SW 1271 (cell line): ENCODE measurements at places on chromosomes 5 and 9.

DNA sequence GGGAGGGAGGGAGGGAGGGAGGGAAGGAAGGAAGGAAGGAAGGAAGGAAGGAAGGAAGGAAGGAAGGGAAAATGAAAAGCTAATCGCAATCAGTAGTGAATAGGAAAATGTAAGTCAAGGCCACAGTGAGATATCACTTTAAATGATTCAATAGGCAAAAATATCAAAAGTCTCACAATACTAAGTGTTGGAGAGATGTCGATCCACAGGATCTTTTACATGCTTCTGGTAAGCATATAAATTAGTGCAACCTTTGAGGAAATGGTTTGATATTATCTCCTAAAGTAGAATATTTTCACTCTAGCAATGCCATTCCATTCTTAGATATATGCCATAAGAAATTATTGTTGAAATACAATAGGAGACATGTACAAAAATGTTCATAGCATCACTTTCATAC is 58.4 kb downstream of the FRMD3 start:
- no peak for DNase-seq

GRCh38 chr9:33840381-33840780 is 23.4 kb downstream of the UBE2R2 start:
- DNase-seq, result no peak

- DNase-seq, result no peak
Observed at GRCh38 chr5:71899865-71900342, 180.8 kb downstream of the CARTPT start.

DNA sequence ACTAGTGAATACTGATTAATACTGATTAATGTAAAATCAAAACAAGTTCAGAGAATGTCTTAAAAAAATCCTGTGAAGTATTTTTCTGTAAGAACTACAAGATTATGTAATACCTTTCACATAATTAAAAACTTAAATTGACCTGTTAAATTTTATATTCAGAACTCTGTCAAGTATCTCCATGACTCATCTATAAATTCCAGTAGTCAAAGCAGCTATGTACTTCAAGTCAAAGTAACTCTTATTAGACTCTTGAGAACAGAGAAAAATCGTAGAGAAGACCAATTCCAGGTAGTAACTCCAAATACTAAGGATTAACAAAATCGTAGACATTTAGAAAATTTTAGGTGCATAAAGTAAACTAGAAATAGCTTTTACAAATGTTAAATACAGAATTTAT is 77.1 kb downstream of the HOMER1 start:
- DNase-seq, result no peak

DNA sequence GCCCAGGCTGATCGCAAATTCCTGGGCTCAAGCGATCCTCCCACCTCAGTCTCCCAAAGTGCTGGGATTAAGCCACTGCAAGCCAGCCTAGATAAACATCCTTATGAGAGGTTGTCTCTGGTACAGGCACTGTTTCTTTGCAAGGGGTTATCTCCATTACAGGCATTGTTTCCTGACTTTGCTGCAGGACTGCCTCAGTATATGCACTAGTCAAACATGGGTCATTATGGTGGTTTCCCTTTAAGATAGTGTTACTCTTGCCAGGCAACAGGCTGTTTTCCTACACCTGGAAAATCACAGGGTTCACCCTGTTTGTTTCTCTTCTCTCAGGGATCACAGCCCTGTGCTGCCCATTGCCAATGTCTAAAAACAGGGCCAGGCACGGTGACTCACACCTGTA is 7.8 kb upstream of the CLTB start:
- DNase-seq, result no peak

- no peak for DNase-seq
Observed at GRCh38 chr9:77965445-77966123, 66.0 kb downstream of the GNAQ start.

GRCh38 chr9:77030045-77030444 is 10.6 kb downstream of the FOXB2 start:
- no peak for DNase-seq

DNA sequence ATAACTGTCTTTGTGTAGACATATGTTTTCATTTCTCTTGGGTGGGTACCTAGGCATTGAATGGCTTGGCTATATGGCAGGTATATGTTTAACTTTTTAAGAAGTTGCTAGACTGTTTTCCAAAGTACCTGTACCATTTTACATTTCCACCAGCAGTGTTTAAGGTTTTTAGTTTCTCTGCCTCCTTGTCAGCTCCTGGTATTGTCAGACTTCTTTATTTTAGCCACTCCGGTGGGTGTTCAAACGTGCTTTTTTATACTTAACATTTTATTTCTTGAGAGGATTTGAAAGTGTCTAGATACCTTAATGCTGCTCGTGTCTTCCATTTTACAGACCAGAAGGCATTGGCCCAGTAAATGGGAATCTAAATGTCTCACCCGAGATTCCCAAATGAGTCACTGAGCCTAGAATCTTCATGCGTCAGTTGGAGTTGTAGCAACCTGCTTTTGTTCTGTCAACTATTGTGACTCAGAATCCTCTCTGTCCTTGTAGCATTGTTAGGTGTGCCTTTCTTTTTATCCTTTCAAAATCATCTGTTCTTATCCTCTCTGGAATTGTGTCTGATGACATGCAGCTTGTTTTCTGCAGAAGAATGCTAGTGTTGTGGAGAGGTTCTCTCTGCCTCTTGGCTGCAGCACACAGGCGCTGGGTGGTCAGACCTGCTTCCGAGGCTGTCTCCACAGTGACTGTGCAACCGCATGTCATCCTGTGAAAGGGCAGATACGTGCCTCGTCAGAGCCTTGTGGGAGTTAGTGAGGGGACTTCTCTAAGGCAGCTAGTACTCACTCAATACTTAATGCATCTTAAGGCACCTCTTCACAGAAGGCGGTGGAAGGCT is 291.8 kb downstream of the AOPEP start:
- DNase-seq, result peak; percentile 20

GRCh38 chr9:32378496-32378895 is 5.9 kb upstream of the ACO1 start:
- DNase-seq, result peak; percentile 9

DNA sequence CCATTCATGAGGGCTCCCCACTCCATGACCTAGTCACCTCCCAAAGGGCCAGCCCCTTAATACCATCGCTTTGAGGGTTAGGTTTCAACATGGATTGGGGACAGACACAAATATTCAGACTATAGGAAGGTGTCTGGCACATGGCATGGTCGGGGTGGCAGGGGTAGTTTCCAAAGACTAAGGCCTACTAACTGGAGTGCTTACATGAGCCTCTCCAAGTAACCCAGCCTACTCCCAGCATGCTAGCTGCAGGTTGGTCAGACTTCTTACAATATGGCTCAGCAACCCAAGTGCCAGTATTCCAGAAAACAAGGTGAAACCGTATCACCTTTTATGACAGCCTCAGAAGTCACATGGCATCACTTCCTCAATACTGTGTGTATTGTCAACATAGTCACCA is 19.9 kb upstream of the OTULINL start:
- DNase-seq, result no peak

DNA sequence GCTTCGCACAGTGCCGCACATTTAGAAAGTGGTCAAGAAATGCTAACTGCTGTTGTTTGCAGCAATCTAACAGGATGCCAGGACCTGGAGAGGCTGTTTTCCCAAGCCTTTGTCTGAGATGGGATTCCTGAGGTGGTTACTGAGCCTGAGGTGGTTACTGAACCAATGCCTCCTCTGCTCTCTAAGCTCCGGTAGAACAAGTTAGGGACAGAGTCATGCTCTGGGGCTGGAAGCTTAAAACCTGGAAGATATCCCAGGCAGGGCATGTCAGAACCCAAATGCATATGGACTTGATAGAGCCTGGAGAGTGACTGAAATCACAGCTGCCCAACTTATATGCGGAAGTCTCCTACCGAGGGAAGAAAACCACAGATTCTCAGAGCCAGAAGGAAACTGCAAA is 46.5 kb upstream of the FAT2 start:
- DNase-seq, result no peak

- peak; percentile 10 for DNase-seq
Observed at GRCh38 chr5:10145923-10146401, 103.7 kb downstream of the ATPSCKMT start.

DNA sequence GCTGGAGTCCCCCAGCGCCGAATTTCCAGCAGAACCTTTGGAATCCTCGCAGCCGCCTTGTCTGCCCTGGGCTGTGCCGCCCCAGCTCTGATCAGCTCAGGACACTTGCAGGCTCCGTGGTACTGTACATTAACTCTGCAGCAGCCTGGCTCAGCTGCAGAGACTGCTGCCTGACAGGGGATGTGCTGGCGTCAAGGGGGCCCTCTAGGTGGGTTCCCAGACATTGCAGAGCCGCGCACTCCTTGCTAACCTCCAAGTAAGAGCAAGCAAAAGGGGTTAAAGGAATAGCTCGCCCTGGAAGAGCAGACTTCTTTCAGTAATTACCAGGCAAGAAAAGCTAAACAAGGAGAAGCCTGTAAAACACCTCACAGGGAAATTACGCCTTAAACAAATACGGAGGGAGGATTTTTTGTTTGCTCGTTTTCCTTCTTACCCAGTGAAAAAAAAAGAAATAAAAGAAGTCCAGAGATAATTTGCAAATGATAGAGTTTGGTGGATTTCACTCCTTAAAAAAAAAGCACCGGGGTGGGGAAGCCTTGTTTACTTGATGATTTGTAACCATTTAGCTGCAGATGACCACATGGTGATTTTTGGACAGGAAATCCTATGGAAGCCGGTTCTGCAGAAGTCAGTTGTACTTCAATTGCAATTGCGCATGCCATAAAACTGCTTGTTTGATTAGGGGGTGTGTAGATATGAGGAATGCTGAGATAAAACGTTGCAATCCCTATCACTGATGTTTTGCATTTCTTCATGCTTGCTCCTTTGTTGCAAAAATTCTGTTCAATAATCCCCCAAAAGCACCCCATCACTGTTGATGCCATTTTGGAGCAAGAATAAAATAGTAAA is 305.8 kb downstream of the PDE4D start:
- DNase-seq, result no peak

- DNase-seq, result no peak
Observed at GRCh38 chr5:57505272-57506200, 22.9 kb upstream of the ACTBL2 start.

- no peak for DNase-seq
Observed at GRCh38 chr5:95403996-95404395, 12.8 kb downstream of the FAM81B start.

GRCh38 chr5:56154732-56155484 is 78.2 kb downstream of the ANKRD55 start:
- DNase-seq, result no peak

GRCh38 chr9:88462191-88462590 is 72.8 kb upstream of the NXNL2 start:
- no peak for DNase-seq

DNA sequence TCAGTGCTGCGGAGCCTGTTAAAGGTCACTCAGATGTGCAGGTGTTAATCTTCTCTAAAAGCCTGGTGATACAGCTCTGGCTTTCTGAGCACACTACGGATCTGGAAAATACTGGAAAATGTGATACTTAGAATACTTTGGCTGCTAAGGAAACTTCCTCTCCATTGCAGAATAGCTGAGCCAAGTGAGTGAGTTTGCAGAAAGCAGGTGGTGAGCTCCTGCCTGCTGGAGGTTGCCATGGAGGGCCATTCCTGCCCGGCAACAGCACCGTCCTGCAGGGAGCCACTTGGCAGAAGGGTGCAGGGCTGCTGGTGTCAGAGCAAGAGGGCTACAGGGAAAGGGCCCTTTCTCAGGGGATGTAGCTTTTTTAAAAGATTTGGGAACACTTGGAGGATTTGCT is 40.7 kb downstream of the SECISBP2 start:
- no peak for DNase-seq

GRCh38 chr5:79745255-79745654 is 55.6 kb downstream of the CMYA5 start:
- DNase-seq, result no peak

GRCh38 chr5:58090704-58091103 is 369.2 kb downstream of the PLK2 start:
- no peak for DNase-seq

GRCh38 chr5:147450606-147451005 is 59.3 kb downstream of the DPYSL3 start:
- no peak for DNase-seq

GRCh38 chr9:135611142-135611874 is 28.0 kb downstream of the GLT6D1 start:
- no peak for DNase-seq

- no peak for DNase-seq
Observed at GRCh38 chr5:161707382-161707781, 21.9 kb downstream of the GABRA6 start.

- DNase-seq, result no peak
Observed at GRCh38 chr9:119792242-119792641, 423.0 kb upstream of the BRINP1 start.

- no peak for DNase-seq
Observed at GRCh38 chr9:136541179-136541578, 4.7 kb downstream of the NOTCH1 start.

DNA sequence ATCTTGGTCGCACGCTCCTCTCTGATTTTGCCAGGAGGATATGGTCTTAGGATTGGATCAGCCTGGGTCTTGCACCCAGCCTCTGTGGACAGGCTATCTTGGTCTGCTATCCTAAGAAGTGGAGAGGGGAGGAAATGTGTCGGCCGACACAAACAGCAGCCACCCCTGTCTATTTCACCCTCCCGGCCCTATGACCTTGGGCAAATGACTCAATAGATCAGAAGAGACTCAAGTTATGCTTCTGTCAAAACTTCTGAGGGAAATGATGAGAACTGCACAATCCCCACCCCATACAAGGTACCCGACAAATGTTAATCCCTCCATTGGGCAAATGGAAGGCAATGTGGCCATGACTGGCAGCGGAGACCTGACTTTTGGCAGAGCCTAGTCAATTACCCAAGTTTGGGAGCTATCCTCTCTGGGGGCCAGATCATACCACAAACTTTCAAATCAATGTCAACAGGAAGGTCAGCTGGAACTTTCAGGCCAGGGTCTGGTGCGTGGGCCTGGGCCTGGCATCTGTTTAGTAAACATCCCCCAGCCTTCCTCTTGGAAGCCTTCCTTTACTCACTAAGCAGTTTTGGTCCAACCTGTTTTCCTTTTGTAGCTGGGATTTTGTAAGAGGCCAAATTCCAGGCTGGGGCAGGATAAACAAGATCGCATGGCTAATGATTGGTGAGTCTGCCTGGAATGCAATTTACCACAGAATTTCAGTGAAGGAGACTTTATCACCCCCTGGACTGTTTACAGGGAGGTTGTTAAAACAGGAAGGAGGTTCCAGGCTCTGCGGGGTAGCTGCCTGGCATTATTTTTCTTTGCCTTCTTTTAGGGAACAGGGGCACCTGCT is 64.2 kb upstream of the CPEB4 start:
- no peak for DNase-seq

- no peak for DNase-seq
Observed at GRCh38 chr9:136662656-136663581, at the start of gene EGFL7. TSS of gene EGFL7 (plus strand) at chr9:136662916. CDS start at chr9:136668283, 5,367 bp downstream.
